ENCODE measurements at places on chromosomes 5 and 9. TPM values are rescaled to one million over a fixed set of nuclear protein-coding genes. Genes with fewer than 3 reads are reported as not detected.

GRCh38 chr9:88462191-88462590 is 72.8 kb upstream of the NXNL2 start:
- no peak overlapping the region for H3K27ac ChIP-seq
- no peaks in the 10 kb centered on the region for H3K36me3 ChIP-seq
- DNase-seq: no peak
- H3K27me3 ChIP-seq: no peaks in the 10 kb centered on the region

GFI1B gene
- 0.08 TPM for total RNA-seq

DNA sequence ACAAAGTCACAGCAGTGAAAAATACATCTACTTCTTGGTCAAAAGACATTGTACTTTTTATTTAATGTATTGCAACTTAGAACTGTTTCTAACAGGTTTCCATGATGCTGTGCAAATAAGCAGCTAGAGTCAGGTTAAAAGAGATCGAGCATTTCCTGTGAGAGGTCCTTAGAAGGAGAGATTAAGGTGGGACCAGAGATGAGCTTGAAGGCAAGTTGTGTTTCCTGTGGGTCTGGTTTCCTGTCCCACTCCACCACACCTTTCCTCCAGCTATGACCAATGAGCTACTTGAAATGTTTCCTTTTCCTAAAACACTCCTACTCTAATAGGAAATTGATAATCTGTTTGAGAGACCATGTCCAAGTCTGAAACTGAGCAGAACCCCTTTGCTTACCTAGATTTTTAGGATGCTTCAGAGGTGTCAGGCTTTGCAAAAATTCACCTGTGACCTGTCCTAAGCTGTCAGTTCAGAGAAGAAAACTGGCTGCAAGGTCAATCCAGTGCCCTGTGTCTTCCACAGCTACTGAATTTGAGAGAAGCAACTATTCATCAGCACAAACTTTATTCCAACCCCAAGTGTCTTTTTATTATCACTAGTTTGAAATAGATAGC is 13.1 kb upstream of the RLN1 start:
- H3K4me1 ChIP-seq: no peaks in the 10 kb centered on the region
- H3K36me3 ChIP-seq: no peaks in the 10 kb centered on the region
- DNase-seq: no peak

DNA sequence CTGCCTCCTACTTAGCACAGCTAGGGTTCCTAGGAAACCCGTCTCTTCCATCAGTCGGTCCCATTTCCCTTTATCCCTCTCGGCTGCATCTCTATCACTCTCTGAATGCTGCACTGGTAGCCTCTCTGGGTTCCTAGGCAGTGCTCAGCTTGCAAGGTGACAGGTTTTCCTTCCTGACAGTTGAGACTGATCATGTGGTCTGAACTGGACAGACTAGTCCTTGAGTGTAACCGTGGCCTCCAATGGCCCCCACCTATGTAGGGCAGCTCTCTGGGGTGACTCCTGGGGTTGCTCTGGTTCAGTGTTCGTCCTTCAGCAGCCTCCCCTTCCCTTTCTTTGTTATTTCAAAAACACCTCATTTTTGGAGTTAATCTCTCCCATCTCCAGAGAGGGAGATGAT is 3.8 kb downstream of the TMEM8B start:
- peaks cover 4% of the 10 kb centered on the region for H3K4me1 ChIP-seq
- DNase-seq: no peak
- no peaks in the 10 kb centered on the region for H3K27me3 ChIP-seq

DNA sequence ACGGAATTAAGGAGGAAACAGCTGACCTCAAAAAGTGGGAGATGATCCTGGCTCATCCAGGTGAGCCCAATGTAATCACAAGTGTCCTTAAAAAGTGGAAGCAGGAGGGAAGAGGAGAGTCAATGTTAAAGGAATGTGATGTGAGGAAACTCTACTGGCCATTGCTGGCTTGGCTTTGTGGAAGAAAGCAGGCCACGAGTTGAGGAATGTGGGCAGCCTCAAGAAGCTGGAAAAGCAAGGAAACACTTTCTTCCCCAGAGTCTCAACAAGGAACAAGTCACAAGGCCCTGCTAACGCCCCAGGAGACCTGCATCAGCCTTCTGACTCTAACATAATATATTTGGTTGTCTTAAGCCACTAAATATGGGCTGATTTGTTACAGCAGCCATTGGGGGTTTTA is 252.8 kb downstream of the PSAT1 start:
- H3K36me3 ChIP-seq: no peaks in the 10 kb centered on the region
- DNase-seq: no peak
- H3K27ac ChIP-seq: no peak overlapping the region
- H3K4me3 ChIP-seq: no peak overlapping the region
- no peaks in the 10 kb centered on the region for H3K4me1 ChIP-seq

DNA sequence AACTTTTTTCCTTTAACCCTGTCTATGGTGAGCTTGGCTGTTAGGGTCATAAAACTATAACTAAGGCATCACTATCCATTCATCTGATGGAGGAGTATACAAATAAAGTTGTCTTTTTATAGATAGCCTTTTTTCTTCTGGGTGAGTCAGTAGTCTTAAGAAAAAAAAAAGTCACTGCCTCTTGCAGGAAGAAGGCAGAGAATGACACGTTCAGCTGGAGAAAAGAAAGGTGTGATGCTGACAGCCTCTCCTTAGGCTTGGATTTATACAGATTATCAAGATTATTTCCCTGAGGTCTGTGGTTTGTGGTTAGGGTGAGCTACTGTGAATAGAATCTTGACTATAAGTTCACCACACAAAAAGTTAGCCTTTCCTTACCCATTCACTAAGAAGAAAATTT is 23.0 kb downstream of the EPB41L4B start:
- H3K36me3 ChIP-seq: no peaks in the 10 kb centered on the region
- H3K4me1 ChIP-seq: peaks cover 24% of the 10 kb centered on the region
- DNase-seq: no peak
- H3K4me3 ChIP-seq: no peak overlapping the region
- H3K27ac ChIP-seq: no peak overlapping the region
- H3K27me3 ChIP-seq: no peaks in the 10 kb centered on the region

DNA sequence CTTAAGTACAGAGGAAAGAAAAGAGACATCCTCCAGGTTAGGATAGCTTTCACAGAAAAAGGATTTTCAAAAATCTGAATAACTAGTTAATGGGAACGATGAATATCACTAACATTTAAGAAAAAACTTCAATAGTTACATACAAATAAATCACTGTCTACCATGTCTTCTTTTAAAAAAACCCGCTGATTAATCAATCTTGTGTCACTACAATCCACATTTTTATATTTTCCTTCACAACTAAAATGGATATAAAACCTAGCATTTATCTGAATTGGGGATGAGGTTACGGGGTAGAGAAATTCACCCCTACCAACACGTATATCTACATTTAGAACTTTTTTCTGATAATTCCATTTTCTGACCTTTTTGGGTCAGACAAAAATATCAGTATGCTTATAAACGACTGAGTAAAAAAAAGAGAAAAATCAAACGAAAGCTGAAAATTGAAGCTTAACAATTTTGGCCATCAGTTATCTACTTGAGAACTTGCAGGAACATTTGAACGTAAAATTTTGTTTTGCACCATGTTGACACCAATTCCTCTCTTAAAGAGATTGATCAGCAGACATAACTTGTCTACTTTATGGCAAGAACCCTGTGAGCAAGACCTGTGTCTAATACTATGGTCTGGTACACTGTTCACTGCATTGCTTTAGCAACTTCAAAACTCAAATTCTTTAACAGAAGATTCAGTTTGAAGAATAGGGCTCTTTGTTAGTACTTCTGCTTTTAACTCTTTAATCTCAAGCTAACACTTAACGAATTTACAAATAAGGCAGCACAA is 4.8 kb downstream of the NR3C1 start:
- no peak for DNase-seq
- H3K36me3 ChIP-seq: peaks cover 8% of the 10 kb centered on the region
- H3K27ac ChIP-seq: peak overlapping the region; percentile 89
- H3K27me3 ChIP-seq: no peaks in the 10 kb centered on the region
- peak overlapping the region; percentile 91 for H3K4me3 ChIP-seq
- peaks cover 50% of the 10 kb centered on the region for H3K4me1 ChIP-seq

- H3K4me1 ChIP-seq: no peaks in the 10 kb centered on the region
- H3K36me3 ChIP-seq: no peaks in the 10 kb centered on the region
- H3K4me3 ChIP-seq: no peak overlapping the region
- H3K27ac ChIP-seq: no peak overlapping the region
- H3K27me3 ChIP-seq: no peaks in the 10 kb centered on the region
- no peak for DNase-seq
Observed at GRCh38 chr9:18825656-18826170, 207.3 kb downstream of the SAXO1 start.

DNA sequence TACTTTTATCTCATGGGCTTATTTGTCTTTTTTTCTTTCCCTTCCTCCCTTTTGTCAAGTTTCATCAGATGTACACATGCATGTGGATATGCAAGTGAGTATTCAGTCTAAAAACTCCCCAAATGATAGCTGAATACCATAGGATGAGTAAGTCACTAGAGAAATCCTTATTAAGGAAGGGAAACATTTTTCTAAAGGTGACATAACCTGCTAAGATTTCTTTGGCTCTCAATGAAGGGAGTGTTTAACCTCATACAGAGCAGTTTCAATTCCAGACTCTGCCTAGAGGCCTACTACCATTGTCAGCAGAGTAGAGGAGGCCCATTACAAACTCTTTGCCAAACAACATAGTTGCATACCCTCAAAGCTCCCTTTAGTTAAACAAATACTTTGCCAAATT is 192.4 kb downstream of the ARHGEF28 start:
- H3K4me1 ChIP-seq: peaks cover 12% of the 10 kb centered on the region
- H3K36me3 ChIP-seq: no peaks in the 10 kb centered on the region
- no peak overlapping the region for H3K4me3 ChIP-seq
- H3K27me3 ChIP-seq: no peaks in the 10 kb centered on the region

DNA sequence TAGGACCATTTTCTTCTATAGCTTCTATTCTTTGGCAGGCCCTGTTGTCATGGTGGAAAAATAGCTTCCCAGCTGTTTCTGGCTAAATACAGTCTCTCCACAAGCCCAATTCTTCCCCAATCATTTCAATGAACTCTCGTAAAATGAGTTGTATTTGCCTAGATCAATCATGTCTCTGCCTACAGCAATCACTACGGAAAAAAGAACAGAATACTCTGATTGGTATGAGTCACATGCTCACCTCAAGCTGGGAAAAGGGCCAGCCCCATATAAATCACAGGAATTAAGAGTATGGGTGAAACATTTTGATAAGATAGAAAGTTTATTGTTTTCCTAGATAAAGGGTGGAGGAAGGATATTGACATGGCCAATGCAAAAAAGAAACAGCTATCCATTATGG is 711.4 kb downstream of the EFNA5 start:
- no peak for DNase-seq
- no peaks in the 10 kb centered on the region for H3K36me3 ChIP-seq
- H3K27ac ChIP-seq: no peak overlapping the region
- H3K27me3 ChIP-seq: no peaks in the 10 kb centered on the region

- no peaks in the 10 kb centered on the region for H3K4me1 ChIP-seq
- no peak overlapping the region for H3K4me3 ChIP-seq
- H3K27ac ChIP-seq: no peak overlapping the region
- H3K27me3 ChIP-seq: no peaks in the 10 kb centered on the region
- H3K36me3 ChIP-seq: no peaks in the 10 kb centered on the region
- no peak for DNase-seq
Observed at GRCh38 chr9:93636172-93636661, 59.8 kb downstream of the PHF2 start.
